Activated T-helper 2 cell treated with anti-CD3 and anti-CD28 coated beads, Interferon-gamma antibody, Interleukin-2, Interleukin-4, amounts not matched to agents 10 μg/mL and 5 μg/mL and 100 μg/mL, durations not matched to agents 14 hours and 24 hours and 36 hours (primary cell): ENCODE measurements at places on chromosomes 2 and 18. TPM values are rescaled to one million over a fixed set of nuclear protein-coding genes. Genes with fewer than 3 reads are reported as not detected.

Gene CNGA3
- total RNA-seq, result not detected in 2 replicates

Gene CD8B2
- not detected in 2 replicates for total RNA-seq

DNA sequence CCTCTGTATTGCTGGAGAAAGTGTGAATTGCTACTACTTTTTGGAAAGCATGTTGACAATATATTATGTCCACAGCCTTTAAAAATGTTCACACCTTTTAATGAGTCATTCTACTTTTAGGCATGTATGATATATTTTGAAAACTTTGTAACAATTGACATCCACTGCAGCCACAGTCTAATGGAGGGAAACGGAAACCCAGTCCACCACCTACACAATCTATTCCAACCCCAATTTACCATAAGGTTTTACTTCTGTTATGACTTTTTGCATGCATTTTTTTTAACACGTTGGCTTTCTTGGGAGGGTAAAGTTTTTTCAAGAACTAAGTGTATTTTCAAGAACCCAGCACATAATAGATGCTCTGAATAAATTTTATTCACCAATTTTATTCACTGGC lies 38.5 kb upstream of the ATP8B1 start:
- H3K36me3 ChIP-seq, result peaks cover 2% of the 10 kb centered on the region
- H3K4me1 ChIP-seq, result peaks cover 21% of the 10 kb centered on the region
- H3K27ac ChIP-seq, result no peak overlapping the region
- peaks cover 45% of the 10 kb centered on the region for H3K27me3 ChIP-seq

- peak overlapping the region; percentile 88 for H3K4me3 ChIP-seq
- H3K36me3 ChIP-seq, result peaks cover 84% of the 10 kb centered on the region
- no peak overlapping the region for H3K27ac ChIP-seq
- DNase-seq, result no peak
Observed at GRCh38 chr18:50282521-50283335, 1.4 kb upstream of the MBD1 start.

Gene ZC3H15
- 93.6 and 94.5 TPM in 2 replicates for total RNA-seq

- DNase-seq, result no peak
- H3K27ac ChIP-seq, result no peak overlapping the region
- H3K27me3 ChIP-seq, result no peaks in the 10 kb centered on the region
- peaks cover 2% of the 10 kb centered on the region for H3K36me3 ChIP-seq
- H3K4me3 ChIP-seq, result no peak overlapping the region
- H3K4me1 ChIP-seq, result peaks cover 1% of the 10 kb centered on the region
Observed at GRCh38 chr2:27870724-27871123, 19.5 kb downstream of the RBKS start.

- peaks cover 2% of the 10 kb centered on the region for H3K27me3 ChIP-seq
- no peak for DNase-seq
- no peak overlapping the region for H3K4me3 ChIP-seq
- H3K36me3 ChIP-seq, result no peaks in the 10 kb centered on the region
- H3K4me1 ChIP-seq, result no peaks in the 10 kb centered on the region
Observed at GRCh38 chr2:134502104-134502503, 216.7 kb downstream of the TMEM163 start.

DNA sequence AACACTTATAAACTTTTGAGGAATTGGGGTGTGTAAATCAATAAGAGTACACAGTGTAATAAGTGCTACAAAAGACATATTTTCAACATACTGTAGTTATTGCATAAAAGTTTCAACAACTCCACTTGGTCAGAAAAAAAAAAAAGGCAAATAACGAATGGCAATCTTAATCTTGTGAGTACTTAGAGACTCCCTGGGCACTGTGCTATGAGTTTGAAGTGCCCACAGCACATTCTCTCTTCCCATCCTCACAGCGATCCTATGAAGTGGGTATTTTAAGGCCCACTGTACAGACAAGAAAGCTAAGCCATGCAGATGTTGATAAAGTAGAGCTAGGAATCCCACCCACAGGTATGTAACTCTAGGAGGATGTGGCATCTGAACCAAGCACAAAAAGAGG lies 112.3 kb downstream of the STK39 start:
- H3K36me3 ChIP-seq, result peaks cover 56% of the 10 kb centered on the region
- no peak for DNase-seq
- H3K4me1 ChIP-seq, result peaks cover 11% of the 10 kb centered on the region
- no peak overlapping the region for H3K27ac ChIP-seq
- no peak overlapping the region for H3K4me3 ChIP-seq

Gene KLHL29
- 3.0 and 3.4 TPM in 2 replicates for total RNA-seq

GRCh38 chr2:80242355-80242910 lies 62.1 kb downstream of the LRRTM1 start:
- no peak for DNase-seq
- no peaks in the 10 kb centered on the region for H3K27me3 ChIP-seq
- H3K4me3 ChIP-seq, result no peak overlapping the region
- no peak overlapping the region for H3K27ac ChIP-seq

DNA sequence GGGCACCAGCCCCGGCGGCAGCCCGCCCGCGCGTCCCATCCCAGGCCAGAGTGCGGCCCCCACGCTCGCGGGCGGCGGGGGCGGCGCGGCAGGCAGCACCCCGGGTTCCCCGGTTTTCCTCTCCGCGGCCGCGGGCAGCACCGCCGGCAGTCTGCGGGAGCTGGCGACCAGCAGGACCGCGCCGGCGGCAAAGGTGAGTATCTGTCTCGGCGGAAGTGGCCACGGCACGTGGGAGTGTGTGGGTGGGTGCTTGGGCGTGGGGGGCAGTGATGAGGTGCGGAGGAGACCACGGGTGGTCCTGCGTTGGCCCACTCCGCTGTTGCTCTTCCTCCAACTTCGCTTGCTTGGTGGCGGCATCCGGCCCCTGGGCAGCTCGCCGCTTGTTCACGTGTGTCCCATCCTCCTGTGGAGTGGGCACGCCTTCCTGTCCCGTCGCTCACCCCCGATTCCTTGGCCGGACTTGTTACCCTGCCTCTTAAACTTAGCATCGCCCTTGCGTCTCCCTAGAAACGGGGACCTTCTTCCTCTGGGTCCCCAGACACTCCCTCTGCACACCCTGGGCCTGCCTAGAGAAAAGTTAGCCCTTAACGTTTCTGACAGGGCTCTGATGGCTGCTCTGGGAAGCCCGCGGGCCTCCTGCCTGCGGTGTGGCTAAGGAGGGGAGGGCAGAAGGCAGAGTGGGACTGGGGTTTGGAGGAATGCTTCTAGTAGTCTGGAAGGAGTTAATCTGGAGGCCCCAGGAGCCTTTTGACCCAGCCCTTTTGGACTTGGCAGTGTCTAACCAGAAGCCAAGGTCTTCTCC lies 1.1 kb downstream of the SH3RF3 start:
- H3K36me3 ChIP-seq, result no peaks in the 10 kb centered on the region
- no peak for DNase-seq
- H3K4me1 ChIP-seq, result peaks cover 19% of the 10 kb centered on the region
- H3K27me3 ChIP-seq, result peaks cover 70% of the 10 kb centered on the region
- peak overlapping the region; percentile 27 for H3K27ac ChIP-seq

Gene EFHD1
- total RNA-seq, result 0.16 and 0.48 TPM in 2 replicates

DNA sequence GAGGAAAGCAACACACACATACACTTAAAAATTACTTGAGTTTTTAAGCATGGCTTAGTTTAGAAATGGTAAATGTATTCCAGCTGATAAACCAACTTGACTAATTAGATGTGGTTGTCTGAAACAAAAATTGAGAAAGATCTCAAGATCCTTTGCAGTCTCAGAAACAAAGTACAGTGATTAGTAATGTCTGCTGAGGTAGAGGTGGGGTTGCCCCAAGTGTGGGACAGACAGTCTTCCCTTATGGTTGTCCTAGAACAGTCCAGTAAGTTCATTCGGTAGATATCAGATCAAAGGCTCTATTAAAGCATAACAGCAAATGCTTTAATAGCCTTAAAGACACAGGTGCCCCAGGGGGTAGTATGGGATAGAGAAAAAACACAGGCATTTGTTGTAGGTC lies 94.5 kb downstream of the BARD1 start:
- DNase-seq, result no peak
- H3K4me1 ChIP-seq, result peaks cover 18% of the 10 kb centered on the region
- H3K4me3 ChIP-seq, result no peak overlapping the region
- H3K27ac ChIP-seq, result no peak overlapping the region
- H3K36me3 ChIP-seq, result peaks cover 32% of the 10 kb centered on the region
- no peaks in the 10 kb centered on the region for H3K27me3 ChIP-seq
